ENCODE measurements at places on chromosomes 5 and 9. TPM values are rescaled to one million over a fixed set of nuclear protein-coding genes. Genes with fewer than 3 reads are reported as not detected.

- H3K27me3 ChIP-seq = no peaks in the 10 kb centered on the region
- DNase-seq = no peak
- no peaks in the 10 kb centered on the region for H3K36me3 ChIP-seq
- H3K4me3 ChIP-seq = no peak overlapping the region
- H3K27ac ChIP-seq = no peak overlapping the region
Measured at GRCh38 chr5:126995689-126996088, 34.7 kb downstream of the MARCHF3 start.

DNA sequence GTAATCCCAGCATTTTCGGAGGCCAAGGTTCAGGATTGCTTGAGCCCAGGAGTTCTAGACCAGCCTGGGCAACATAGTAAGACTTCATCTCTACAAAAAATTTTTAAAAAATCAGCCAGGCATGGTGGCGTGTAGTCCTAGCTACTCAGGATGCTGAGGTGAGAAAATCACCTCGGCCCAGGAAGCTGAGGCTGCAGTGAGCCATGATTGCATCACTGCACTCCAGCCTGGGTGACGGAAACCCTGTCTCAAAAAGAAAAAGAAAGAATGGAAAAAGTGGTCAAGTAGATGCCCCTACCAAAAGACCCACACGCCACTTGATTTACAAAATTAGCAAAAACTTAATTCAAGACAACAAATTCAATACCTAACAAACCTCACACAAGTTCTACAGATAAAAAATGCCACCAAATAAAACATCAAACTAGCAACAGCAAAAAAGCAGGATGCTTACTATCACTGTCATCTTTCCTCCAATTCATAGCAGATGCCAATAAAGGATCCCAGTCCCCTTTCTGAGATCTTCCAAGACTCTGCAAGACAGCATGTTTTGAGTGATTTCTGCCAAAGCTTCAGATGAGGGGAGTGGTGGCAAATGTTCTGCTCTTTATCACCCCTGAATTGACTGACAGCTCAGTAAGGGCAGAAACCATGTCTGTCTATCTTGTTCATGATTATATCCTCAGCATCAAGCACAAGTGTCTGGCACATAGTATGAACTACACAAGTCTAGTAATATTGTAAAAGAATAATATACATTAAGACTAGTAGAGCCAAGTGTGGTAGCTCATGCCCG, 34.2 kb upstream of the TESK1 start:
- no peaks in the 10 kb centered on the region for H3K36me3 ChIP-seq
- no peaks in the 10 kb centered on the region for H3K27me3 ChIP-seq
- peaks cover 12% of the 10 kb centered on the region for H3K4me1 ChIP-seq
- H3K4me3 ChIP-seq = no peak overlapping the region

- H3K27ac ChIP-seq = no peak overlapping the region
- no peak for DNase-seq
- H3K36me3 ChIP-seq = no peaks in the 10 kb centered on the region
- no peaks in the 10 kb centered on the region for H3K4me1 ChIP-seq
- H3K4me3 ChIP-seq = no peak overlapping the region
Measured at GRCh38 chr5:10333154-10334006, 20.1 kb upstream of the MARCHF6 start.

- DNase-seq = no peak
- peaks cover 2% of the 10 kb centered on the region for H3K4me1 ChIP-seq
- H3K27me3 ChIP-seq = no peaks in the 10 kb centered on the region
- H3K27ac ChIP-seq = no peak overlapping the region
Measured at GRCh38 chr5:57804007-57804444, 321.4 kb upstream of the ACTBL2 start.

Gene NUDT2
- 39.3 TPM for total RNA-seq

DNA sequence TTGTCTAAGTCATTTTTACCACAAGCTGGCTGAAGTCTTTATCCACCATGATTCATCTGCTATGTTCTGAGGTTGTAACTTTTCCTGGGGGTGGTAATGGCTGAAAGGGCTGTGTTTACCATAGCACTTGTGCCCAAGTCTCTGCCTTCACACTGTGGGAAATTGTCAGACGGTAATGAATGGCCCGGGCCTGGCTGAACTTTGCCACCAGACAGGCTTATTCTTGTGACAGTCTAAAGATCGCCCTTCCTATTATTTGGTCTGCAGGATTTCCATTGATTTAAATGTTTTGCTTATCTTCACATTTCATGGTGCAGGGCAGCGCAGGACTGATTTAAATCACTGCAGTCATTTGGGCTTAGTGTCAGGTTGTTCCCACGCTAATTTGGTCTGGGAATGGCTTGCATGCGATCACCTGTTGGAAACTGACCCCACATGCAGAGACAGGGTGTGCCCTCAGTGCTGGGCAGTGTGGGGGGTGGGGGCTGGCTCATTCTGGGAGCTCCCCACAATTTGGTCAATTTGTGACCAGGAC, 109.3 kb upstream of the ICE1 start:
- H3K27ac ChIP-seq = no peak overlapping the region
- peaks cover 6% of the 10 kb centered on the region for H3K4me1 ChIP-seq
- H3K36me3 ChIP-seq = no peaks in the 10 kb centered on the region
- no peaks in the 10 kb centered on the region for H3K27me3 ChIP-seq
- H3K4me3 ChIP-seq = no peak overlapping the region

DNA sequence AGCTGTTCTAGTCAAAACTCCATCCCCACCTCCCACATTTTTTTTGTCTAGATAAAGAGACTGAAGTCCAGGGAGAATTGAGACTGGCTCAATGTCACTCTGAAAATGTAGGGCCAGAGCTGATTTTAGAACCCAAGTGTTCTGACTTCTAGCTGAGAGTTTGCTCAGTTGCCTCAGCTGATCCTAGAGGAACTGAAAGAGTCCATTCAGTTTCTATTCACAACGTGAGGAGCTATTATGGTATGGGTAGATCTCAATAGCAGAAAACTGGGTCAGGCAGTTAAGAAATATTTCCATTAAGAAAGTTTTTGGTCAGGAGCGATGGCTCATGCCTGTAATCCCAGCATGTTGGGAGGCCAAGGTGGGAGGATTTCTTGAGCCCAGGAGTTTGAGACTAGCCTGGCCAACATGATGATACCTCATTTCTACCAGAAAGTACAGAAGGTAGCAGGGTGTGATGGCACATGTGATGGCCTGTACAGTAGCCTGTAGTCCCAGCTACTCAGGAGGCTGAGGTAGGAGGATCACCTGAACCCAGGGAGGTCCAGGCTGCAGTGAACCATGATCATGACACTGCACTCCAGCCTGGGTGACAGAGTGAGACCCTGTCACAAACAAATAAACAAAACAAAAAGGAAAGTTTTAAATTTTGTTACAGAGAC, 61.7 kb downstream of the GLRA1 start:
- no peak overlapping the region for H3K27ac ChIP-seq
- no peak for DNase-seq
- peaks cover 5% of the 10 kb centered on the region for H3K27me3 ChIP-seq
- no peaks in the 10 kb centered on the region for H3K4me1 ChIP-seq

DNA sequence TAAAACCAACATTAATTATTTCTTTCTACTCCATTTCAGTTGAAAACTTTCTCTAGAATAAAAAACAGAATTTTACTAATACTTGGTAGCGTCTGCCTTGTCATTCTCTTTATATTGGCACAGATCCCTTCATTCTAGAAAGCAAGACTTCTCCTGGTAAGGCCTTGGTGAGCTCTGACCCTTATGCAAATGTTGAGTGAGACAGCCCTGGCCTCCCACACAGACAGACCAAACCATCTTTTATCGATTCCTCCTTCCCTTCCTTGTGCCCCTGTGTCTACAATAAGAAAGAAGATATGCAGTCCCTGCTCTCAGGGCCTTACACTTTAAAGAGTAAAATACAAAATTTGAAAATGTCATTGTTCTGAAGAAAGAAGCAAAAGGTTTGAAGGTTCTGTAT, 262.2 kb downstream of the EFNA5 start:
- H3K4me3 ChIP-seq = no peak overlapping the region
- H3K27me3 ChIP-seq = no peaks in the 10 kb centered on the region
- H3K4me1 ChIP-seq = no peaks in the 10 kb centered on the region
- DNase-seq = no peak
- no peaks in the 10 kb centered on the region for H3K36me3 ChIP-seq
- H3K27ac ChIP-seq = no peak overlapping the region

All from HCT116 (cell line).